ENCODE measurements at places on chromosomes 3 and 15.

GRCh38 chr3:137709011-137709601, 55.0 kb upstream of the SOX14 start:
- DNase-seq: no peak

DNA sequence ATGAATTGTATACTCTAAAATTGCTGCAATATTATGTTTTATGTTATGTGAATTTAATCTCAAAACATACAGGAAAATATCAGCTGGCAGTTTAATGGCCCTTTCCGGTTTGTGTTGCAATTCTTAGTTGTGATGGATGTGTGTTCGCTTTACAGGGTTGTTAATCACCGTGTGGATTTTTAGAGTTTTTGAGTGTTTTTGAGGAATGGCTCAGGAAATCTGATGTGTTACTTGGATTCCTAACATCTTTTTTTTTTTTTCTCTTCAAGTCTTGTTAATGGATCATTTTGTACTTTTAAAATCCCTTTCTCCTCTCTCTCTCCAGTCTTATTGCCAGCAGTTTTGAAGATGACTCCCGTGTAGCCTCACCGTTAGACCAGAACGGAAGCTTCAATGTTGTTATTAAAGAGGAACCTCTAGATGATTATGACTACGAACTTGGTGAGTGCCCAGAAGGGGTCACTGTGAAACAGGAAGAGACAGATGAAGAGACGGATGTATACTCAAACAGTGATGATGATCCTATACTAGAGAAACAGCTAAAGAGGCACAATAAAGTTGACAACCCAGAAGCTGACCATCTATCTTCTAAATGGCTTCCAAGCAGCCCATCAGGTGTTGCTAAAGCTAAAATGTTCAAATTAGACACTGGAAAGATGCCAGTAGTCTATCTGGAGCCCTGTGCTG, 35.7 kb downstream of the MGA start:
- DNase-seq: no peak

DNA sequence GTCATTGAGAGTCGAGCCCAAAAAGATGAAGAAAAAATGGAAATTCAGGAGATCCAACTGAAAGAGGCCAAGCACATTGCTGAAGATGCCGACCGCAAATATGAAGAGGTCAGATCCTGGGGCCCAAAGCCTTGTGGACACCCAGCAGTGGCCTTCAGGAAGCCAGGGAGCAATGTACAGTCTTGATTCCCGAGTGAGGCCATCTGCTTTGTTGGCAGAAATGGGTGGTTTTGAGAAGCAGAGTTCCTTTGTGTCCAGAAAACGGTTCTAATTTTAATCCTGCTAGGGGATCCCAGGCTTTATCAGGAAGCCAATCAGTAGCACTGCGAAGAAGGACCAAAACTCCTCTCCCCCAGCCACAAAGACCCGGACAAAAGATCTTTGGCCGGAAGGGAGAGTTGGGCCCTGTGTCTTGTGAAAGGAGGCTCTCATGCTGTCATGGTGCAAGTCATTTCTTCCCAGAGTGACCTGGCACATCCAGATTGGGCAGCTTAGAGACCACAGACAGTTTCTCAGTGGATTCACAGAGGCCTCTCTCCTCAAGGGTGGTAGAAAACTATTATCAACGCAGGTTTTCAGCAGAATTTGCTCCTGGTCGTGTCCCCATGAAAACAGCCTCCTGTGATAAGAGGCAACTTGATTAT, 17.1 kb downstream of the TPM1 start:
- DNase-seq: no peak

GRCh38 chr3:104947943-104948342, 418.8 kb upstream of the ALCAM start:
- DNase-seq: no peak

DNA sequence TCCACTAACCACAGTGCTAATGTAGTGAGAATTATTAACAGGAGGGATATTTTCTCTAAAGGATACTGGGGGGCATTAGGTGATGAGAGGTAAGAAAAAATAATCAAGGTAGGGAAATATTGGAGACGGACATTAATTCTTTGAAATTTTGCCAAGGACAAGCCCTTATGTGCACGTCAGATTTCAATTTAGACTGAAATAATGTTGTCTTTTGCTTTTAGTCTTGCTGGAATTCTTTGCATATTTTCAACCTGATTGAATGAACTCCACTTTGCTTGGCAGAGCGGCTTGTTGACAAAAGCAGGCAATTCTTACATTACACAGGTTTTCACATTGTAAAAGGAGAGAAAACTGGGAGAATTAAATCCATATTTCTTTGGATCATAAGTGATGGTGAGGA, 25.0 kb upstream of the C3orf52 start:
- DNase-seq: no peak

DNA sequence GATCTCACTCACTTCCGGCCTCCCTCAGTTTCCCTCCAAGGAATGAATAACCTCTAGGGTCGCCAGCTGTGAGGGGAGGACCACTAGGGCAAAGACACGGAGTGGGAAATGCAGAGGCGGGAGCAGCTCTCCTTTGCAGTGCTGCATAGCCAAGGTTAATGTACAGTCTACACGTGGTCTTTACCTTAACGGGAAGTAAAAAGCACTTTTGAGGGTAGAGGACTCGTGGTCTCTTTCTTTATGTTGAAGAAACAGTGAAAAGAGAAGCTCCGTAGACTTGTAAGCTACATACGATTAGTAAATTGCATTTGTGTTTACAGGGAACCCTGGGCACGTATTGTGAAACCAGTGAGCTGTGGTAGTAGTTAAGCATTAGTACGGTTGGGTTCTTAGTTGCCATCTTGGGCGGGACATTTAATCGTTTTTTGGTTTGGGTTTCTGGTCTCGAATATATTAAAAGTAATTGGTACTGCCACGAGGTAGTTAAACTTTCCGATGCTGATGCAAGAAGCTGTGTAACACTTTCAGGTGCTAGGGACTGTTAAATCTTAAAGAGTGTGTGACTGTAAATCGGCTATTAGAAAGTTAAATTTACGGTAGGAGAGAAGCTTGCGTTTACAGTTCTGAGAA, 828 bp downstream of the U2SURP start:
- no peak for DNase-seq

GRCh38 chr3:47228088-47228487, 54.5 kb downstream of the KIF9 start:
- no peak for DNase-seq

- DNase-seq: no peak
Measured at GRCh38 chr3:101303089-101303731, 17.2 kb downstream of the IMPG2 start.

GRCh38 chr3:52323526-52324295, 7.6 kb downstream of the DNAH1 start:
- no peak for DNase-seq

DNA sequence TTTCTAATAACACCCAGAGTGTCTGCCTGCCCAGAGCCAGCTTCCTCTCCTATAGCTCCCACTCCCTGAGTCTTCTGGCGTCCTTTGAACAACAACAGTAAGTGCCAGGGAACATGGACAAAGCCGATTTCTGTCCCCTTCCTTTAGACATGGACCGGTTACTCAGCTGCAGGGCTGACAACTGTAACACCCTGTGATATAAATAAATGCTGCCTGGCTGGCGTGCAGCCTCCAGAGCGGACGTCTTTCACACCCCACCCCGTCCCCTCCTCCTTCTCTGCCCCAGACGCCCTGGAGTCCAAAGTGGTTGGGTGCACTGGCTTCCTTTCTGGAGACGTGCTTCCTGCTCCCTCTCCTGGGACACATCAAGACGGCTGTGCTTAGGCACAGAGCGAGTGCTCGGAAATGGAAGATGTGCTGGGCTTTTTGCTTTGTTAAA, 281.9 kb upstream of the LRRFIP2 start:
- no peak for DNase-seq

DNA sequence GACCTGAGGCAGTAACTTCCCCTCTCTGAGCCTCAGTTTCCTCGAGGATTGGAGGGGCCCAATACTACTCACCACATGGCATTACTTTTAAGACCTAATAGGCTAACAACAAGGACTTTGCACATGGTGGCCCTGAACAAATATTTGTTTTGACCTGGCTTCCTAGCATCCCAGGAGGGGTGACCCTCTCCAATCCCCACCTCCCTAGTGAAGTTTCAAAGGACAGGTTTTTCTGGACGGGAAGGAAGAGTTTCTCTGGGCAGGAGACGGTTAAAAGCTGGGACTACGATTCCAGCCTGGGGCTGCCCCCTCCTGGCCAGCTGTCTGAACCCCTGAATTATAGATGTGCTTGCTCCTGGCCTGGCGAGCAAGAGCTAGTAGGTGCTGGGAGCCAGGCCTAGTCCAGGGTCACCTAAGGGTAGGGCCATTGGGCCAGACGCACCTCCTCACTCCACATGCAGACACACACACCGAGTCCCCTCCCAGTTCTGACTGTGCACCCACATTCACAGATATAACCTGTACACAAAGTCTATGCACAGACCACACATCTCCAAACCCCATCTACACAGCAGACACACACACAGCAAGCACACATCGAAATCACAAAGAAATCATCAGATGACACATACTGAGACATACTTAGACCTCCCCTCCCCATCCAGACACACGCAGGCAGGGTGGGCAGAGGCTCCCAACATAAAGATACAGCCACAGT, 2.7 kb upstream of the ISL2 start:
- DNase-seq: no peak

GRCh38 chr3:50156549-50157493, 1.7 kb downstream of the SEMA3F start:
- no peak for DNase-seq

- DNase-seq: no peak
Measured at GRCh38 chr3:104428337-104428925, 938.3 kb upstream of the ALCAM start.

GRCh38 chr3:157475921-157476414, 27.2 kb downstream of the VEPH1 start:
- DNase-seq: no peak

DNA sequence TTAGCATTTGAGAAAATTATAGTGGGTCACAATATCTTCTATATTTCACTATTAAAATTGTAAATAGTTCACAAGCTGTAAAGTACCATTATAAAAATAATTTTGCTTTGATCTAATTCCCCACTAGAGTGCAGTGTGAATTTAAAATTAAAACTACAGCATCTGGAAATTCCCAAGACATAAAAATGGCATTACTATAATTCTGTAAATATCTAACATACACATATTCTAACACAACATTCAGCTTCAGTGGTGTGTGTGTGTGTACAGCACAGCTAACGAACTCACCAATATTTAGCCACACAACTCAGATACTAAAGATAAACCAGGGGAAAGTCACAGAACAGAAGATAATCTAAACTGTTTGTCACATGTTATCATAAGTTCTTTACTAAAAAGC, 424.9 kb upstream of the ZNF385D start:
- DNase-seq: no peak

DNA sequence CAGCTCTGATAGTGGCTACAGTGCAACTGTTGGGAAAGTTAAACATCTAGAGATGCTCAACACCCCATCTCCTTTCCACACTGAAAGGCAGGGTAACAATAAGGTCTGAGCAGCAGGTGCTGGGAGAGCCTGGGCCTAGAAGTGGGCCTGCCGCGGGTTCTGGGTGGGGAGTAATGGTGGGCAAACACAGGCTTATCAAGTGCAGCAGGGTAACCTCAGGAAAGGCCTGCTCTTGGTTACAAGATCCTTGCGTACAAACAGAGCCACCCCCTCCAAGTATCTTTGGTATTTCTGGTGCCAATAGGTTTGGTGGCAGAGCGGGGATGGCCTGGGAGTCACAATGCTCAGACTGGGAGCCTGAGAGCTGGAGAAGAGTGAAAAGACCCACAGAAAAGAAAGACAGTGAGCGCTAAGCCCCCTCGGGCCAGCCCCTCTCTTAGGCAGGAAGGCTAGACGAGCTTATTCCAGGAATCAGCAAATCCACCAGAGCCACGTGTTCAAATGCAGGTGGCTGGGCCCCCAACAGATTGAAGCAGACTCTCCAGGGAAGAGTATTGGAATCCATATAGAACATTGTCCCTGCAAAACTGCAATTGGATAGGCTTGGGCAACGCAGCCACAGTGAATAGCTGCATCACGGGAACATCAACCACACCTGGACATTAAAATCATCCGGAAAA, 2.7 kb downstream of the IQSEC1 start:
- no peak for DNase-seq

DNA sequence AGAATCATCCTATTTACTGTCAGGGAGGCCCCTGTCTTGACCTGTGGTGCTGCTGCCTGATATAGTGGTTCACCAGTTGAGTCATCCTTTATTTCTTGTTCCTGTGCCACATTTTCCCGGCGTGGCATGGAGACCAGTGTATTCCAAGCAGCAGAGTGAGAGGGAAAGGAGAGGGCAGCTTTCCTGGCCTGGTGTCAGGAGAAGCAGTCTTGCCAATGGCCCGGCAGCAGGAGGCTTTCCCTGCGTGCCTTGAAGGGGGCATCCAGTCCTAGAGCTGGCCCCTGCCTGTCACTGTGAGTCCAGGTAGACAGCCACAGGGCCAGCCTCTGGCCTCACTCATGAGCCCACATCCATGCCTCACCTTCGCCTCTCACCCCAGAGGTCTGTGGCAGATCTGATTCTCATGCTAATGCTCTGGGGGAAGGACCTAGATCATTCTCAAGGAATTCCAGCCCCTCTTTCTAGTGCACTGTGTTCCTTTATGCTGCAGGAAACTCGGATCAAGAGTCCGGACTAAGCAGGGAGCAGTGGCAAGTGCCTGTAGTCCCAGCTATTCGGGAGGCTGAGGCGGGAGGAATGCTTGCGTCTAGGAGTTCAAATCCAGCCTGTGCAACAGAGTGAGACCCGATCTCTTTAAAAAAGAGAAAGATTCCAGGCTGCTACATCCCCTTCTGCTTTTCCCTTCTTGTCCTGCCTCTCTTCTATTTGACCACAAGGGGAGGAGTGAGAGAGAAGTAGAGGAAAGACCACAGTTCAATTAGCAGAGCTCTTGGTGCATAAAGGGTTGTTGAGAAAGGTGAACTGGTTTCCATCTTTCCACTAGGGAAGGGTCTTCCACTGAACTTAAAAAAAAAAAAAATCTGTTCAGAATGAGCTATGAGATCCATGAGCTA, 66.8 kb upstream of the HACD2 start:
- DNase-seq: no peak

DNA sequence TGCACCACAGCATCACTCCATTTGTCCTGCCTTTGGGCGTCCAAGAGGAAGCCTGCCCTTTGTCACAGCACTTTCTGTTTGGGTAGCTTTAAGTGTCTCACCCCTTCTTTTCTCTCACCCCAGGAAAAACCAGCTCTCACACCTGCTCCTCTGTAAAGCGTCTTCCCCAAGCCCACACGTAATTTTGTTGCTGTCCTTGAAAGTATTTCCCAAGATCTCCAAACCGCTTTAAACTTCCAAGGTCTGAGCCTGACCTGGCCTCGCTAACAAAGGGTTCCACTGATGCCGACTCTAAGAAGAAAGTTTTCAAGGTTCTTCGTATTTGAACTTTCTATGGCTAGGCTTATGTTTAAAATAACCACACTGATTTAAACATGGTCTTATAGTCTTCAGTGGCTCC, 5.3 kb downstream of the ABHD2 start:
- DNase-seq: no peak

DNA sequence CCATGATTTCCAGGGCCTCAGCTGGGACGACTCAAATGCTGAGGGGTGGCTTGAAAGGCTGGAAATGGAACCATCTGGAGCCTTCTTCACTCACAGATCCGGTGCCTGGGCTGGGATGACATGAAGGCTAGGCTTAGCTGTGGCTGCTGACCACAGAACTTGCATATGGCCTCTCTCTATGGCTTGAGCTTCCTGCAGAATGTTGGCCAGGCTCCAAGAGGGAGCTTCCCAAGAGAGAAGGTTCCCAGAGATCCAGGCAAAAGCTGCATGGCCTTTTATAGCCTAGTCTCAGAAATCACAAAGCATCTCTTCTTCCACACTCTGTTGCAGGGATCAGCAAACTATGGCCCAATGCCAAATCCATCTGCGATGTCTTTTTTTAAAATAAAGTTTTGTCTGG, 44.8 kb downstream of the GATM start:
- no peak for DNase-seq

- DNase-seq: no peak
Measured at GRCh38 chr3:158233791-158234190, 123.9 kb downstream of the RSRC1 start.

- no peak for DNase-seq
Measured at GRCh38 chr15:59410391-59410896, 27.5 kb upstream of the FAM81A start.
